Thyroid gland (tissue), 4 donors: ENCODE measurements at places on chromosomes 7 and 10. TPM values are rescaled to one million over a fixed set of nuclear protein-coding genes. Genes with fewer than 3 reads are reported as not detected.
A peak's percentile ranks its signal among the peaks of the same experiment; 100 is the strongest.

The SLIT1 gene
- 0.78 TPM for total RNA-seq

The TFPI2 gene
- not detected for total RNA-seq

The EMX2 gene
- not detected for total RNA-seq

The AKR1C1 gene
- total RNA-seq, result 73.8 TPM

DNA sequence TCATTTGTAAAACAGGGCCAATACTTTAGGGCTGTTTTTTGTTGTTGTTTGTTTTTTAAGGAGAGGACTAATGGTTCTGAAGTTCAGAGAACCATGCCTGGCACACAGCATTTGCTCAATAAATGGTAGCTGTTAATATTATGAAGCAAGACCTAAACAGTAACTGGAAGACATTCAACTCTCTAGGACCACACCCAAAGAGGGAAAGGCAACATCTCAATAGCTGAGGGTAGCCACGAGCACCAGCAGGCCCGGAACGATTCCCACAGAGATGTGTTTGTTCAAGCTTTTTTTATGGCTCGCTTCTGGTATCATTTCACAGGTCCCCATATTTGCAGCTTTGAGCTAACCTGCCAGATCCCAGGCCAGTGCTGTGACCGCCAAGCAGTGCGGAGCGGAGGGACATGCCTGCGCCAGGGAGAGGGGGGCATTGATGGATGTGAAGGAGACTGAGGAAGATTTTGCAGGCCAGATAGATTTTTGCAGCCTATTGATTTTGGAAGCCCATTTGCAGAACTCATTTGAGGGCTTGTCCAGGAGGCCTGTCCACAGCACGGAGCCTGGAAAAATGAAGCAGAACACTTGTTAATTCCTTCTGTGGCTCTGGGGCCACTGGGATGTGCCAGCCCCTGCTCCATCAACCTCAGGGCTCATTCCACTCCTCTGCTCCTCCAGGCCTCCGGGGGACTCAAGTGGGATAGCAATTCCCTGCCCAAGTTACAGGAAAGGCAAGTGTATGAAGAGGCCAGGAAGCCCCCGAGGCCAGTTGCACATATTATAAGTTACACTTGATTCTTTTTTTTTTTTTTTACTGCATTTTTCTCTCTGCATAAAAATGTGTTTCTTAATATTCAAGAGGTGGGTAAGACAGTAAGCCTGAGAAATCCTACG lies 57.3 kb upstream of the FGFR2 start:
- no peak for DNase-seq

DNA sequence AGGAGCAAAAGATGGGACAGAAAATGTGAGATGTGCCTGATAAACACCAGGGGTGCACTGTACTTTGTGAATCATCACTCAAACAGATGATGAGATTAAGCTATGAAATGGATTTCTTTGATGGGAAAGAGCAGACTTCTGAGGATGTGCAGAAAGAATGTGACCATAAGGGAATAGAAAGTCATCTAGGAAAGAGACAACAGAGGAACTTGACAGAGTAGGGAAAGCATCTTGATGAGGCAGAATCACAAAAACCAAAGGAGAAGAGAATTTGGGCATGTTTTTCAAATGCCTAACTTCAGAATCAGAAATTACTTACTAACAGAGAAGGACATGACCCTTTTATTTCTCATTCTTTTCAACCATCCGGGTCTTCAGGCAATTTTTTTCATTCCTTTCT lies 82.4 kb upstream of the LRRTM3 start:
- DNase-seq, result no peak

- DNase-seq, result no peak
These were observed 42.6 kb upstream of the MYL10 start for GRCh38 chr7:101671371-101672356.

GRCh38 chr10:89118091-89118490 lies 89.0 kb downstream of the CH25H start:
- no peak for DNase-seq

- DNase-seq, result no peak
These were observed 47.3 kb downstream of the PIP4K2A start for GRCh38 chr10:22667093-22667480.

DNA sequence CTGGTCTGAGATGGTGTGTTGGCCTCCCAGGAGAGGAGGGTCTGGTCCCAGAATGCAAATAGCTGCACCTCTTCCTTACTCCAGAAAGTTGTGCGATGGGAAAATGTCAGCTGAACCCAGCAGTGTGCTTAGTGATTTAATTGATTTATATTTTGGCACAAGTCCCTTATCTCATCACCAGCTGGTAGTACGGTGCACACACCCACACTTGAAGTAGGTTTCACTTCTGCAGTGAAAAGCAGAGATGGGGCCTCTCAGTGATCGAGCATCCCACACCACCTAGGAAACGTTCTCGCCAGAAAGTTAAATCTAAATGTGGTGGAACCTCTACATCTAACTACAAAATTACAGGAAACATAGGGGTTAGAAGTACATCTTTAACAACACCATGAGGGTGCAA lies 80.4 kb downstream of the UBE3C start:
- no peak for DNase-seq

DNA sequence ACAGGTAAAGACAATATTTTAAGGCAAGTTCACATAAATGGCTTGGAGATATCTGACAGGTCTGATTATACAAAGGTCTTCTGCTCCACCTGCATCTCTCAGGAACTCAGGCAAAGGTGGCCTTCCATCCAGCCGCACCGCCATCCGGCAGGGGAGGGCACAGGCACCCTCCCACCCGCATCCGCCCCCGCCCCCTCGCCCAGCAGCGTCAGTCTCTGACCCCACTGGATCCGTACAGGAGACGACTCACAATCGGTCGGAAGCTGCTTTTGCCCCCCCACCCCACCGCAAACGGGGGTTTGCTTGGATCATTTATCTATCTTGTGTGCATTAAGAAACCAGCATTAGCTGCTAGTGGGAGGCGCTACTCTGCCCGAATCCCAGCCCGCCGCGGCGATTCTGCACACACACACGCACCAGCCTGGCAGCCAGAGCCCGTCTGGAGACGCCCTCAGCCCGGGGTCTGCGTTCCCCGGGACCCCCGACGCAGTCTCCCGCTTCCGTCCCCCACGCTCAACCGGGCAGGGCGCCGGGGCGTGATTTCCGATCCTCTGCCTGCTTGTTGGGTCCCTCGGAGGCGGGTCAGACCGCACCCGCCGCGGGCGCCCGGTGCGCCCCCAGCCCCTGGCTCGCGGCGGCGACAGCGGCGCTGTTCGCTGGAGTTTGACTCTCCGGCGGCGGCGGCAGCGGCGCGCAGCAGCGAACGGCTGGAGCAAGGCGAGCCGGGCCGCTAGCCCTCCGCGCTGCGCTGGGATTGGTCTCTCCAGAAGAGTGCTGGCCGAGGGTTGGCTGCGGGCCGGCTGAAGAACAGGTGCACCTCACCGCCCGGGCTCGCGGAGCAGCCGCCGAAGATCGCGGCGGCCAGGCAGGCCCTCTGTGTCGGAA lies 820 bp upstream of the NRG3 start:
- DNase-seq, result peak; percentile 89

DNA sequence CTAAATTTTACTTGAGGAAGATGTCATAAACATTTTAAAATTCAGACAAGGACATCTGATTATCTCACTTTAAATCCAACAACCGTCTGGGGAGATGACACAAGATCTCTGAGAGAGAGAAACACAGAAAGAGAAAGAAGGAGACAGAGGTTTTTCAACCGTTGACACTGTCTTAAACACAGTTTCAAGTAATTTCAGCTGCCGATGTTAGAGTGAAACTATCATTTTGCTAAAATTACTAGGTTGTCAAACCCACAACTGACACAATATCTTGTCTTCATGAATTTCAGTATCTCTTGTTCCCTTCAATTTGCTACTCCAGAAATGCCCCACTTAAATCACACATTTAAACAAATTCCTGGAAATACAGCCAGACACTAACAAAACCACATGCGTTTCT lies 174.8 kb downstream of the RAPGEF5 start:
- no peak for DNase-seq

GRCh38 chr7:120802751-120803150 lies 55.2 kb downstream of the TSPAN12 start:
- DNase-seq, result no peak

DNA sequence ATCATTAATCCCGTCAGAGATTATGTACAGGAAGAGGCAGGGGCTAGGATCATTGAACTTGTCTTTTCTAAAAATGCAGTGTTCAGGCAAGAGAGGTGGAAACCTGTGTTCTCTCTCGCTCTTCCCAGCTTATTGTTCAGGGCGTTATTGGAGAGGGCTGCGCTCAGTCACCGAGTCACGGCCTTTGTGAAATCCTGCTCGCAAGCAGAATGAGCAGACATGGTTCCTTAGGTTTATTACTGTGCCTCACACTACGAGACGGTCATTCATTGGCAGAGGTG lies 631 bp upstream of the PRKRIP1 start:
- DNase-seq, result no peak
